Stimulated activated CD4-positive, alpha-beta T cell treated with anti-CD3 and anti-CD28 coated beads, Interleukin-15, amount 100 ng/mL, for 1 hour (primary cell): ENCODE measurements at places on chromosomes 12 and 14.

DNA sequence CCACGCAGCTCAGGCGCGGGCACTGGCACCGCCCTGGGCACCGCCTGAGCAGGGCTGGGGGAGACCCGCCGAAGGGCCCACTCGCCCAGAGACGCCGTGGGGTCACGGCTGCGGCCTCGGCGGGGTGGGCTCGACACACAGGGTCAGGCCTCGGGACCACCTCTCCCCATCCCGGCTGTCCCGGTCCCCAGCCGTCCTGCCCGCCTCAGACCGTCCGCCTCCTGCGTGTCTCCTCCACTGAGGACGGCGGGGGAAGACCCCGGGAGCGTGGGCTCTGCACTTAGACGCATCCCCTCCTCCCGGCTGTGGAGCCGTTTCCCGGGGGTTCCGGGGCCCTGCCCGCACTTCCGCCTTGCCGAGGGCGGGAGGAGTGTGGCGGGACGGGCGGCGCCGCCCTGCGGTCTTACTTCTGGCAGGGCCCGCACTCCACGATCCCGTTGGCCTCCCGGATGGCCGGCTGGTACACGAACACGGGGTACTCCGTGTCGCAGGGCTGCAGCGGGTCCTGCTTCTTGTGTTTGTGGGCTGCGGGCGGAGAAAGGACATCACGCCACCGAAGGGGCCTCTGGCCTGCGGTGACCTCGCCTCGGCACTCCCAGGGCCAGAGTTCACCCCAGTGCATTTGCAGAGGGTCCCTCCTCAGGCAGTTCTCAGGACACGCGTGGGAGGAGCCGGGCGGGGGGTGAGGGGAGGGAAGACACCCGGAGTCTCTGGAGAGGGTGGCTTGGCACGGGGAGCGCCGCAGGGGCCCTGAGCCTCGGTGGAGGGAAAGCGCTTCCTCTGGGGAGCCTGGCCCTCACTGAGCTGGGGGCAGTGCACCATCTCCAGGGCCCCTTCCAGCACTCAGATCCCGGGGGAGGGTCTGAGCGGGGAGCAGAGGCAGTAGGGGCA, 23.1 kb upstream of the LRTM2 start:
- no peak for DNase-seq

DNA sequence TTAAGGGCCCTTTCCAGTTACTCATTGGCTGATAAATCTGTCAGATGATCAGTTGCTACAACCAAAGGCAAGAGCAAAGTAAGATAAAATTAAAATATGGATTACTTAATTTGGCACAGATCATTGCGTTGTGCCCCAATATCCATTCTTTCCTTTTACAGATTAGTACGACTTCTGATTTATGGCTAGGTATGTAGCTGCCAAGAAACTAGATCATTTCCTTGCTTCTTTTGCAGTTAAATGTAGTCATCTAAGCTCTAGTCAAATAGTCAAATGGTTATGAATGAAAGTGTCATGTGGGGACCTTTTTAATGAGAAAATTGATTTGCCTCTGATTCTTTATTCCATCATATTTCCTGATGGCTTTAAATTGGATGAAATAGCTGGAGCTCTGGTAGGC, 1039.9 kb upstream of the FLRT2 start:
- no peak for DNase-seq

- DNase-seq, result no peak
Observed at GRCh38 chr12:101076921-101077320, 133.1 kb downstream of the SLC5A8 start.

DNA sequence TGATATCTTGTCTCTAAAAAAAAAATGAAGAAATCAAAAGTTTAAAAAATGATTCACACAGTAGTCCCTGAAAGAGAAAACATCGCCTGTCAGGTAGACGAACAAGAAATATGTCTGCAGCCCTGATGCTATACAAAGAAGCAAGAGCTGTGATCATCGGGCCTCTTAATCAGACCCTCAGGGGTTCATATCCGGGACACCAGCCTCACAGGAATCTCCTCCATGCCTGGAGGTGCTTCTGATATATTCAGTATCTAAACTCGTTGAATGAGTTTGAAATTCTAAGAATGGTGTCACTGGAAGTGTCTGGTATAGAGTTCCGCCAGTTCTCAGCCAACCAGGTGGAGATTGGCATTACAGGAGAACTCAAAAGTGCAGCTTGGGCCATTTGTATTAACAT, 64.7 kb downstream of the KSR2 start:
- no peak for DNase-seq

DNA sequence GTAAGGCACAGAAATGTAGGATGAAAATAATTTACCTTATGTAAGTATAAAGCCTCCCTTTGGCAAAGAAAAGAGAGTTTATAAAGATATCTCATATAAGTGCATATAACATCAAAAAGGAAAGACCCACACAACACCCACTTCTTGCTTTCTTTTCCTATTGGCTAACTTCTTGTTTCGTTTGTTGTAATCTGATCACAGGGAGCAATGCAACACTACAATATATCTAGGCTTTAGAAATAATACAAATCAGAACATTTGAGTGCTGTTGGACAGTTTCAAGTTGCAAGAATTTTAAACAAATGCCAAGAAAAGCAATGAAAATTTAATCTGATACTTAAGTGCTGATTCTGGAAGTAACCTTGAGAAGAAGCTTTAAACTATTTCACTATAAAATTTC, 1.3 kb downstream of the FGD6 start:
- DNase-seq, result no peak

DNA sequence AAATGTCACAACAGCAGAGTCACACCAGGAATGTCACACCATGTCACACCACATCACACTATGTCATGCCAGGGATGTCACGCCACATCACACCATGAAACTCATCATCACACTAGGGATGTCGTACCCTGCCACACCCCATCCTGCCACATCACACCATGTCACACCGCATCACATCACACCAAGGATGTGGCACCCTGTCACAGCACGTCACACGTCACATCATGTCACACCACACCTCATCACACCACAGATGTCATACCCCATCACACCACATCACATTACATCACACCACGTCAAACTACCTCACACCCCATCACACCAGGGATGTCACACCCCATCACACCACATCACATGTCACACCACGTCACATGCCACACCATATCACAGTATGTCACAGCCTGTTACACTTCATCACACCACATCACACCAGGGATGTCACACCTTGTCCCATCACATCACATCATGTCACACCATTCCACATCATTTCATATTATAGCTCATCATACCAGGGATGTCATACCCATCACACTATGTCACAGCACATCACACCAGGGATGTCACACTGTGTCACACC, 90.9 kb downstream of the TMEM121 start:
- no peak for DNase-seq

- no peak for DNase-seq
Observed at GRCh38 chr14:49945448-49946319, 52.8 kb downstream of the ARF6 start.

DNA sequence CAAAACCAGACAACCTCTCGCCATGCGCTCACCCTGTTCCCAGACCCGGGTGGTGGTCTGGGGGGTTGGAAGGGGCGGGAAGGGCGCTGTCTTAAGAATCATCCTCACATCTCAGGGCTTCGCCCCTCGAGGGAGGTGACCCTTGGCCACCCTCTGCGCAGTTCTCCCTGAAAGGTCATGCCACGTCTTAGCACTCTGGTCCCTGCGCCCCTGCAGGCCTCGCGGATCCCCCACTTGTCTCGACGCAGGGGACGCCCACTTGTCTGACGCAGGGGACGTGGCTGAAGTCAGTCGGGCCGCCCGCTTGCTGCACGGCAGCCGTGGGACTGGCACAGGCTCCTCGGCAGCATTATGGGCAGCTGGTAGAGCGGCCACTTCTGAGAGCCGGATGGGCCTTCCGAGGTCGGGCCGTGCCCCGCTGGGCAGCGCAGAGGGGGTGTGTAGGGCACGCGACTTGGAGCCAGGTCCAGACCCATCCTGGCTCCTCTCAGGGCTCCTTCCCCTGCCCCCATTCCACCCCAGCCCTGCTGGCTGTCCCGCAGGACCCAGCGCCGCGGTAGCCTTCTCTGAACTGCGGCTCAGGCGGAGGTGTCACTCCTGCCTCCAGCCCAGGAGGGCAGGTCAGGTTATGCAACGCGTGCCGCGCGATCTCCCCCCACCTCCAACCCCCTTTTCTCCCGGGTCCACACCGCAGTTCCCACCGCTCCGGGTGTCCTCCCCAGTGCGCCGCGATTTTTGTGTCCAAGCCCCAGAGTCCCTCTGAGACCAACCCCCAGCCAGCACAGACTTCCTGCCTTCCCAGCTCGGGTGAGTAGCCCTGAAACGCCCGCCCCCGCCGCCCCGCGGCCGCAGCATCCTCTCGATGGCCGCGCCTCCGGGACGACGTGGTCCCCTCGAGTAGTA, 40.9 kb upstream of the CAPRIN2 start:
- DNase-seq, result no peak

- DNase-seq, result no peak
Observed at GRCh38 chr14:34782031-34782430, 67.6 kb upstream of the CFL2 start.
